Activated naive CD8-positive, alpha-beta T cell treated with anti-CD3 and anti-CD28 coated beads for 36 hours (primary cell): ENCODE measurements at places on chromosomes 11 and 22. TPM values are rescaled to one million over a fixed set of nuclear protein-coding genes. Genes with fewer than 3 reads are reported as not detected.

GRCh38 chr11:7050191-7050590 lies 29.9 kb downstream of the NLRP14 start:
- no peaks in the 10 kb centered on the region for H3K36me3 ChIP-seq
- DNase-seq: no peak
- no peaks in the 10 kb centered on the region for H3K4me1 ChIP-seq
- no peak overlapping the region for H3K27ac ChIP-seq
- no peak overlapping the region for H3K4me3 ChIP-seq
- H3K27me3 ChIP-seq: peaks cover 10% of the 10 kb centered on the region

DNA sequence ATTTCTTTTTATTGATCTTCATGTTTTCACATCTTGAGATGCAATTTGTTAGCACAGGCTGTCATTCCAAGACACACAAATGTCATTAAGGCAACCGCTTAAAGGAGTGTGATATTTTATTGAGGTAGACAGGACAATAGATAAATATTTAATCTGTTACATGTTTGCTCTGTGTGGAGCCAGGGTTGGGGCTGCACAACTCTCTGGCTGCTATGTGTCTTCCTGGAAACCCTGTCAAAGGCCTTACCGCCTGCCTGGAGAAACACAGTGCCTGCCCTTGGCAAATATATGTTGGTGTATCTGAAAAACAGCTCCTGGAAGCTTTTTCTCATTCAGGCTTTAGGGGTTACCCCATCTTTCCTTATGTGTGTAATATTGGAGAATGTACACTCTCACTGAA lies 139.7 kb upstream of the TEAD1 start:
- no peaks in the 10 kb centered on the region for H3K36me3 ChIP-seq
- H3K27ac ChIP-seq: no peak overlapping the region
- H3K4me3 ChIP-seq: no peak overlapping the region
- no peak for DNase-seq
- peaks cover 3% of the 10 kb centered on the region for H3K27me3 ChIP-seq

BCL2L13 gene
- 38.0 TPM for total RNA-seq

- DNase-seq: no peak
- H3K27me3 ChIP-seq: no peaks in the 10 kb centered on the region
- no peak overlapping the region for H3K27ac ChIP-seq
- H3K4me1 ChIP-seq: peaks cover 21% of the 10 kb centered on the region
- peak overlapping the region; percentile 67 for H3K4me3 ChIP-seq
Observed at GRCh38 chr11:64843686-64844329, 645 bp downstream of the CDC42BPG start.

- DNase-seq: peak; percentile 12
- H3K4me1 ChIP-seq: peaks cover 4% of the 10 kb centered on the region
- H3K36me3 ChIP-seq: no peaks in the 10 kb centered on the region
Observed at GRCh38 chr11:133832096-133832990, 13.0 kb downstream of the SPATA19 start.
